ENCODE measurements at places on chromosomes 2 and 18.

DNA sequence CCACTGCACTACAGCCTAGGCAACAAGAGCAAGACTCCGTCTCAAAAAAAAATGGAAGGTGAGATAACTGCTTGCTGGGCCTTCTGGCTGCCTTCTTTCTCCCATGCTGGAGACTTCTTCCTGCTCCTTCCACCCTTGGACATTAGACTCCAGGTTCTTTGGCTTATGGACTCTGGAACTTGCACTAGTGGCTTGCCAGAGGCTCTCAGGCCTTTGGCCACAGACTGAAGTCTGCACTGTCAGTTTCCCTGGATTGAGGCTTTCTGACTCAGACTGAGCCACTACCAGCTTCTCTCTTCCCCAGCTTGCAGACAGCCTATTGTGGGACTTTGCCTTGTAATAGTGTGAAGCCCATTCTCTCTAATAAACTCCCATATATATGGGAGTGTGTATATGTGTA is 118.5 kb upstream of the SLC14A2 start:
- no peak for DNase-seq

DNA sequence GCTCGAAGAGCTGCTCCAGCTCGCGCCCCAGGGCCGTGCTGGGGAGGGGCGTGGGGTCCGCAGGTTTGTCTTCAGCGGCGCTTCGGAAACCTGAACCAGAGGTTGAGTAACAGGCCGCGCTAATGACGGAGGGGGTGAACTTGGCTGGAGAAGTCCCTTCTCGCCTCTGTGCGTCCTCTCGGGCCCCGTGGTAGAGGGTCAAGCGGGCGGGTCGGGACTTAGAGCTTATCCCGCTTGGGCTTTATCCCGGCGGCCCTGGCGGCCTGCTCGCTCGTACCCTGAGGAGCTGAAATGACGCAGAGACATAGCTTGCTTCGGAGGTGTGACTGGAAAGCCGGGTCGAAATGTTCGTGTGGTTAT is 479 bp downstream of the RNMT start:
- peak; percentile 48 for DNase-seq

- DNase-seq: no peak
Measured at GRCh38 chr2:158729451-158729850, 65.7 kb upstream of the DAPL1 start.

- no peak for DNase-seq
Measured at GRCh38 chr2:1563943-1564891, 151.0 kb downstream of the TPO start.

GRCh38 chr18:63137999-63138435 is 181.6 kb downstream of the BCL2 start:
- DNase-seq: peak; percentile 77

DNA sequence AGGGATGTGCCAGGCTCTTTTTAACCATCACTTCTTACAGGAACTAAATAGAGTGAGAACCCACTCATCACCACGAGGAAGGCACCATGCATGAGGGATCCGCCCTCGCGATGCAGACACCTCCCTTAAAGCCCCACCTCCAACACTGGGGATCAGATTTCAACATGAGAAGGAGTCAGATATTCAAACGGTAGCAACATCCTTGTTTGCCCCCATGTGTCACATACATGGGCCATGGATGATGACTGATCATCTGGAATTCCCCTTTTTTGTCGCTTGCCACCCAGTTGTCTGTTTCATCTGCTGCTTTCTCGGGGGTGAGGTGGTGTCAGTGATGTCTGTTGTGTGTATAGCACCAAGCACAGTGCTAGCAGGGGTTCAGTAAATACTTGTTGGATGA is 57.9 kb downstream of the NCK2 start:
- peak; percentile 42 for DNase-seq

GRCh38 chr2:205471776-205472175 is 210.5 kb upstream of the NRP2 start:
- DNase-seq: no peak

- DNase-seq: no peak
Measured at GRCh38 chr18:9765501-9765900, 57.4 kb downstream of the RAB31 start.

GRCh38 chr2:96305979-96306308 is 598 bp upstream of the SNRNP200 start:
- no peak for DNase-seq

- DNase-seq: no peak
Measured at GRCh38 chr2:27177441-27178351, 28.9 kb downstream of the TCF23 start.

DNA sequence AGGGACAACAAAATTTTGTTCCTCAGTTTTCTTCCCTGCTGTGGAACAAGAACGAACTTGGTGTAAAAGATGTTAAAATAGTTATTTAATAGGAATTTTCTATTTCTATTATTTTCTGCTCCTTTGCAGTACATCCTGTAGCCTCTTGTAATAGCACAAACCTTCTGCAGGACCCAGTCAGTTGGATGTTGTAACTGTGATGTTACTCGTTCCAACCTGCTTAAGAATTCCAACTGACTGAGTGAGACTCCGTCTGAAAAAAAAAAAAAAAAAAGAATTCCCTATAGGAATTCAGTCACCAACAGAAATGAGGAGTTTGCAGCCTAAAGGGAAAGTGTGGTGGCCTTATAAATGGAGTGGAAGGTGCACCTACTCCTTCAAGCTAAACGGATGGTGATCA is 46.4 kb upstream of the CDH20 start:
- DNase-seq: no peak

DNA sequence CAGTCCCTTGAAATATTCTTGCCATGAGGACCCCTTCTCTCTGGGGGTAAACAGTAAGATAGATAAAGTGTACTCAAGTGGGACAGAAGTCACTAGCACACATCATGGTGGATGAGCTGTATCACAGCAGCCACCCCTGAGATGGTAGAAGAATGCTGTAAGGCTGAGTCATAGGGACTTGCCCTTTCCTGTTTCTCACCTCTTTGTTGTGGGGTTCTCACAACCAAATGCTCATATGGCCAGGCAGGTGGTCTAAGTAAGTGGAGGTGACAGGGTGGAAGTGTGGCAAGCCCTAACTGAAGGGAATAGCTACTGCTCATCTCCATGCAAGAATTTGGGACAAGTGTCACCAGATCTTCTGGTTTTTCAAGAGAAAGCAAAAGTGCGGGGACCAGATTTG is 202.7 kb upstream of the SLC14A2 start:
- no peak for DNase-seq

- DNase-seq: peak; percentile 62
Measured at GRCh38 chr2:23480957-23481797, 96.2 kb downstream of the KLHL29 start.

DNA sequence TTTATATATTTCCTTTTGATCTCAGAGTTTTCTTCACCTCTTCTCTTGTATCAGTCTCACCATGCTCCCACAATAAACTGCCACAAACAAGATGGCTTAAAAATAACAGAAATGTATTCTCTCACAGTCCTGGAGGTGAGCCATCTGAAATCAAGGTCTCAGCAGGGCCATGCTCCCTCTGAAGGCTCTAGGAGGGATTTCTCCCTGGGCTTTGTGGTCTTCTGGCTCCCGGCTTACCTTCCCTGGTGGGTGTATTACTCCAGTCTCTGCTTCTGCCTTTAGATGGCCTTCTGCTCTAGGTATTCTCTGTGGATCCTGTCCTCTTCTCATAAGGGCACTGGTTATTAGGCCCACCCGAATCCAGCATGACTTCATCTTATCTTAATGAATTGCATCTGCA is 994.7 kb upstream of the POU3F3 start:
- DNase-seq: no peak

GRCh38 chr2:128770143-128771085 is 451.7 kb upstream of the HS6ST1 start:
- no peak for DNase-seq

DNA sequence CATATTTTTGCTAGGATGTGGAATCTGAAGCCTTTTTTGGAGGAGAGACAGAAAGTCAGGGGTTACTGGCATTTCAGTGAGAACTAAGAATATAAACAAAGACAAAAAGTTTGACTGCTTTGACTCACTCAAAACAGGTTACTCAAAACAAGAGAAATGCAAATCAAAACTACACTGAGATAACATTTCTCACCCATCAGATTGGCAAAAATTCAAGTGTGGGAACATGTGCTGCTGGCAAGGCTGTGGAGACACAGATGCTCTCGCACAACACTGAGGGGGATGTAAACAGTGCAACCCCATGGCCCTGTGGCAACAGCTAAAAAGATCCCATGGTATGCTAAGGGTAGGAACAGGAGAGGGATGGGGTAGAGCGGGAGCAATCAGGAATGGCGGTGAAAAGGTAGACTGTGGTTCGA is 86.6 kb downstream of the DTNB start:
- no peak for DNase-seq

DNA sequence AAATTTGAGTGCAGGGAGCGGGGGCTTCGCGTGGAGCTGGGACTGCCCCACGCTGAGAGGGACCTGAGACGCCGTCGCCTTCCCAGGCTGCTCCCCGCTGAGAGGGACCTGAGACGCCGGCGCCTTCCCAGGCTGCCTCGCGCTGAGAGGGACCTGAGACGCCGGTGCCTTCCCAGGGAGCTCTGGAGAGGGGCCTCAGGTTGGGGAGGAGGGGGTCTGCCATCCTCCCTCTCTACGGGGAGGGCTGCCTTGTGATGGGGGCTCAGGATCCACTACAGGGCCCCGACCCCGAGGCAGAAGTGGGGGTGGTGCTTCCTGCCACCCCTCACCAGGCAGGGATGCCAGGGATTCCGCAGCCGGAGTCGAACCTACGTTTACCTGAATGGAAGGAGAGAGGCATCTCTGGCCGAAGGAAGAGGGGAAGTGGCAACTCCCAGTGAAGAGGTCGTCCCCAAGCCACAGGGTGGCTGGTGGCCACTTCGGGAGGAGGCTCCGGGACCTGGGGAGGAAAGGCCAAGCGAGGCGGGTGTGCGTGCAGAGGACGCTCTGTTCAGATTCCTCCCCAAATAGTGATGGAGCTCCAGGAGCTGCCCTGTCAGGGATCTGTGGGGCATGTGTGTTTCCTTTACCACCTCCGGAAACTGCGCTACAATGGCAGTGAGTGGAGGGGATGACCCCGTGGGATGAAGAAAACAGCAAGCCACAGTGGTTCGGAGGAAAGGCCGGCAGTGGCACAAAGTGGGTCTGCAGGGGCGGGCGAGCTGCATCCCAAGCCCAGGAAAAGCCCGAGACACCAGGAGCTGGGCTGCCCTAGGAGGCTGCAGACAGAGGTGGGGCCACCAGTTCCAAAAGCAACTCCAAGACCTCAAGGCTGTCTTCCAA is 108.2 kb upstream of the CTDP1 start:
- DNase-seq: no peak

DNA sequence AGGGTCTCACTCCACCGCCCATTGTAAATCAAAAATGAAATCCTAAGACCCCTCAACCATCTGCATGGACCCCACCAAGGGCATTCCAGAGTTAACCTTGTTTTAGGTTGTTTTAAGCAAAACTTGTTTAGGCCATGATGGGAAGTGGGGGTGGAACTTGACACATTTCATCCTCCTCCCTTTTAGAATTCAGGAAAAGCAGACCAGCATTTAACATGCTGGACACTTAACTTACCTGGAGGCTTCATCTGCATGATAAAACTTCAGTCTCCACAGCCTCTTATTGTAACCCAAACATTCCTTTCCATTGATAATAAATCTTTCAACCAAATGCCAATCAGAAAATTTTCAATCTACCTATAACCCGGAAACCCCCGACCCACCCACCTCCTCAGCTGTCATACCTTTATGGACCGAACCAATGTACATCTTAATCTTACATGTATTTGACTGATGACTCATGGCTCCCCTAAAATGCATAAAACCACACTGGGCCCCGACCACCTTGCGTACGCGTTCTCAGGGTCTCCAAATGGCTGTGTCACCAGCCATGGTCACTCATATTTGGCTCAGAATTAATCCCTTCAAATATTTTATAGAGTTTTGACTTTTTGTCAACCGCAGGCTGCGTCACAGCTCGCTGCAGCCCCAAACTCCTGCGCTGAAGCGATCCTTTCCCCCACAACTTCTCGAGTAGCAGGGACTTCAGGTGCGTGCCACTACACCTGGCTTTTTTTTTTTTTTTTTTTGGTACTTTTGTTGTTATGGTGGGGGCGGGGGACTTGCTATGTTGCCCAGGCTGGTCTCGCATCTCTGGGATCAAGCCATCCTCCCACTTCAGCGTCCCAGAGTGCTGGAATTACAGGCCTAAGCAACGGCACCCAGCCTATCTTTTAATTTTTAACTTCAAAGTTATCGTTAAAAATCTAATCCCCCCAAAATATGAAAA is 917 bp downstream of the MPPE1 start:
- DNase-seq: no peak

- DNase-seq: no peak
Measured at GRCh38 chr2:136104977-136105376, 13.0 kb downstream of the CXCR4 start.

GRCh38 chr2:96399342-96400048 is 63.9 kb downstream of the NCAPH start:
- DNase-seq: no peak

GRCh38 chr2:207150284-207150683 is 15.5 kb downstream of the KLF7 start:
- no peak for DNase-seq

DNA sequence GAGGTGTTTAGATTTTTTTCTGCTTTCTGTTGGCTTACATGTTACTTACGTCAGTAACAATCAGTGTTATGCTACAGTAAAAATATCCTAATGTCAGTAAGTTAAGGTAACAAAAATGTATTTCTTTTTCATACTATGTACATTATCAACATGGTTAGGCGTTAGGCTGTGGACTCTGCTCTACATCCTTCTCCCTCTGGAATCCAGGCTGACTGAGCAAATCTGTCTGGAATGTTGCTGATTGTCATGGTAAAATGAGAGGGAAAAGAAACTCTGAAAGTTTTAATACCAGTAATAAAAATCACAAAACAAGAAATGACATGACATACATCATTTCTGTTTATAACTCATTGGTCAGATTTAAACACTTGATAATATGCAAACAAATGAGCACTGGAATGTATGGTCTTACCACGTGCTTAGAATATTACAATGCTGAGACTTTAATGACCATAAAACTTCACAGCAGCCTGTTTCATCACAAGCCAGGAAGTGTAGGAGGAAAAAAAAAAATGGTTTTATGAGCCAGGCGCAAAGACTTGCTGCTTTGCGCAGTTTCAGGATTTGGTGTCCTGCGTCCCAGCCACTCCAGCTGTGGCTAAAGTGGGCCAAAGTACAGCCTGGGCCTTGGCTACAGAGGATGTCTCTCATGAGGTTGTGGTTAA is 252.4 kb downstream of the FSIP2 start:
- no peak for DNase-seq

DNA sequence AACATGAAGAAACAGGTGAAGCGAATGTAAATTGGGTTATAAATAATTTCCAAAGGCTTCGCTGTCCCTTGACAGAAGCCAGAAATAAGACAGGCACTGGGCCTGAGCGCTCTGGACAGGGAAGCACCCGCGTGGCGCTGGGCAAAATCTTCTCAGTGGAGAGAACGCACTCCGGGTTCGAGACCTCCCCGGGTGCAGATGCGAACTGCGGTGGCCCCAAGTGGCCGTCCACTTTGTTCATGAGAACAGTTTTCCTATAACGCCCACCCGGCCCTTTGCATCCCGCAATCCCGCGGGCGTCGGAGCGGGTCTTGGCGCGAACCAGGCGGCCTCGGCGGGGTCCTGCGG is 651 bp upstream of the DPYSL5 start:
- DNase-seq: no peak

- no peak for DNase-seq
Measured at GRCh38 chr18:66826211-66826610, 222.3 kb upstream of the CDH19 start.

GRCh38 chr2:203878063-203878462 is 10.5 kb downstream of the CTLA4 start:
- no peak for DNase-seq

Measured in RPMI8226 (cell line).